Right ventricle myocardium inferior (tissue), 1 donor: ENCODE measurements at places on chromosomes 6 and 20. TPM values are rescaled to one million over a fixed set of nuclear protein-coding genes. Genes with fewer than 3 reads are reported as not detected.

Gene PBOV1
- total RNA-seq: not detected

Gene SPAG4
- 1.6 TPM for total RNA-seq

DNA sequence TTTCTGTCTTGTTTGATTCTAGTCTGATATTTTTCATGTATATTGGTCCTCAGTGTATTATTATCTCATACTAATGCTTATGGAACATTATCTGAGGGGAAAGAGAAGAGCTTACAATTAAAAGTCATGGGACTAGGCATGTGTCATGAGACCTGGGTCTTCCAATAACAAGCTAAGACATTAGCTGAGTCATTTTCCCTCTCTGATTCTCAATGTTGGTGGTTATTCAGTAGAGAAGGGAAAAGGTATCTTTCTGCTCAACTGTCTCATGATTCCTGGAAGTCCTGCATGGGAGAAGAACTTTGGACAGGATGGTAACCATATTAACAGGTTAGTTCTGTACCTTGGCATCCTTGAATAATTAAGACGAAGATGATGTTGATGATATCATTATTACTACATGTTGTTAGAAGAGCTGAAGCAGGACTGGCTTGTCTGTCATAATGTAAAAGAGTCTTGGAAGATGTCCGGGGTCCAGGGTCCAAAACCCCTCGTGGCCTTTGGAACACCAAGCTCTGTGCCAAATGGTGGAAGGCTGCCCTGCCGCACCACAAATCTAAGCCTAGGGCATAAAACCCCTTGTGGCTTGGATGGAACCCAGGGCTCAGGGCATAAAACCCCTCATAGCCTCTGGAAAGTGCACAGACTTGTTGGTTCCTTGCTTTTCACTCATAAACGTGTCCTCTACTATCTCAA is 19.1 kb downstream of the TRIM38 start:
- DNase-seq: no peak

- no peak for DNase-seq
Measured at GRCh38 chr6:53282234-53282633, 66.5 kb downstream of the ELOVL5 start.

Gene OR12D3
- total RNA-seq: not detected

DNA sequence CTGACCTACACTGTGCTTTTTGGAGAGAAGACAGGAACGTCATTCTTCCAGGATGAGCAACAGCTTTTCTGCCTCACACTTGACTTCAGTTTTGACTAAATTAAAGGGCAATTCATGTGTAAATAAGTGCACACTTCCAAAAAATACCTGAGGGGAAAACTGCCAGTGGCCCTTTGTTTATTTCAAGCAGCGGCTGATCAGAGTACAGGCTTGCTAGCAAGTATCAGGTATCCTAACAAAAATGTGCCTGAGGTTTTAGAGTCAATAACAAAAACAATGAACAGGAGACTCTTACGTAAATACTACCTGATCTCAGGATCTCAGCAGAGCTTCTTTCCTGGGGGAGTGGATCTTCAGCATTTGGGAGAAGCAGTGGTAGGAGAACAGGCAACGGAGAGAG is 12.4 kb downstream of the LY86 start:
- no peak for DNase-seq

Gene PRKN
- total RNA-seq: 19.5 TPM

- no peak for DNase-seq
Measured at GRCh38 chr6:11535801-11536230, 1.7 kb upstream of the TMEM170B start.

Gene ANGPT4
- 0.05 TPM for total RNA-seq

GRCh38 chr6:36268478-36269275 is 1.2 kb upstream of the PNPLA1 start:
- no peak for DNase-seq

DNA sequence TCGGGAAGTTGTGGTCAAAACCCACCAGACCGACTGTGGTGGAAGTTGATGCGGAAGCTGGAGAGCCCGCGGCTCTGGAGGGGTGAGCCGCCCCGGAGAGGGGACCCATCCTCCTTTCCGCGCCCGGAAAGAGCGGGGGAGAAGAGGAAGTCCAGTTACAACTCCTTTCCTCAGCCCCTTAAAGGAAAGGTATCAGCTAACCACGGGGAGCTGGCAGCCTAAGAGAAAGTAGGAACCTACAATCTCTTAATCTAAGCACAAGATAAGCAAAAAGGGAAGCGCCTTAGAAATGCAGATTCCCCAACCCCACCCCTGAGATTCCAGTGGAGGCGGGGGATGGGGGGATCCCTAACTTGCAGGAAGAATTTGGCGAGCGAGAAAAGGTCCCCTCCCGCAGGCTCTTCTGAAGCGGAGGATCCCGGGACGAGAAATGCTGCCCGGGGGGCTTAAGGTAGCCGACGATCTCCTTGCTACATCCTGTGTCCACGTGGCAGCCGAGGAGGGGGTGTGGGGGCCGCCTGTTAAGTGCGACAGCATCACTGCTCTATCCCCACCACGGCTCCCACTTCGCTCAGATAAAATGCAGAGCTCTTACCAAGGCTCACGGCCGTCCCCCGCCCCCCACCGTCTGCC is 87.5 kb downstream of the ZFP64 start:
- DNase-seq: peak; percentile 56

- no peak for DNase-seq
Measured at GRCh38 chr20:32385541-32385940, 27.4 kb downstream of the ASXL1 start.

Gene SLC22A1
- 0.51 TPM for total RNA-seq

DNA sequence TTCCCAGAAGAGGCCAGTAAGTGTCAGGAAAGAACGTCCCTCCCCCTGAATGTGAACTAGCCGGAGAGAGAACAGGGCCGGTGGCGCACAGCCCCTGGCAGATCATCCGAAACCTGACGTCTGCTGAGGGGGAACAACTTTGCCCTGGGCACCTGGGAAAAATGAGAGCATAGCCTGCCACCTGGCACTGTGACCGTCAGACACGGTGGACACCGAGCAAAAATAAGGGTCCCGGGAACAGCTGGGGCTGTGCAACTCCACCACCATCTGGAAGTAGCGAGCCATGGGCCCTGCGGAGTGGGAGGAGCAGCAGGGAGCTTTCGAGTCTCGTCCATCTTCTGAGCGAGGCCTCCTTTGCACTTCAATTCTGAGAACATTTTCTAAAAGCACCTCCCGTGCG is 110.8 kb downstream of the EDN3 start:
- DNase-seq: no peak

DNA sequence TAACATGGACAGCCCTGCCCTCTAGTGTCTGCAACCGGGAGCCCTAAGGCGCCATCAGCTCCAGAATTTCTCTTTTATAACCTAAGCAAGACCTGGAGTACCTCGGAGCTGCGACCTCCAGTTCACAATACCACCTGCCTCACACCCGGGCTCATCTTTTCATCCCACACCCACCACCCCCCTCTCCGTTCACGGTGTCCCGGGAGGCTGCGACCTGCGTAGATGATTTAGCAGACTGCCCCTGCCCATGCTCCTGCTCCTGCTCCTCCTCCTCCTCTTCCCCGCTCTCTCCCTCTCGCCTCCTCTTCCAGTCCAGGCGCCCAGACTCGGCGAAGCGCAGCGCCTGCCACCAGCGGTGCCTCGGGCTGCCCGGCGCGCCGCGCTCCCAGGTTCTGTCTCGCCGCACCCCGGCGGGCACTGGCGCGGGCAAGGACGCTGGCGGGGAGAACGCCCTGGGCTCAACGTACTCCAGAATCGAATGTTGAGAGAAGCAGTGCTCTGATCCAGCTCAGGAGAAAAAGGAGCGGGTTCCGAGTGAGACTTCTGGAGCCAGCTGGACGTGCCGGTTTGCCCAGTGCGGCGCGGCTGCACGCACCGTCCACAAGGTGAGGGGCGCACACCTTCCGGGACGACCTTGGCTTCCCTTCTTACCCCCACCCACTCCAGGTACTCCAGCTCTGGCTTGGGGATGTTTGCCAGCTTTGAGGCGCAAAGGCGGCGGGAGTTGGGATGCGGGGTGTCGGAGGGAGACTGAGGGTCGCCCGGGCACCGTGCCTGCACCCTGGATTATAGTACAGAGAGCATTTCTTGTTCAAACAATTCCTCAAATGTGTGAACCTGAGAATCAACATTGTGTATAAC is at the start of gene HTR1E:
Gene HTR1E, plus strand, starts transcription at position 310 of the 861 bp plus-strand sequence. CDS start 77,807 bp downstream, outside the sequence.
- peak; percentile 58 for DNase-seq

DNA sequence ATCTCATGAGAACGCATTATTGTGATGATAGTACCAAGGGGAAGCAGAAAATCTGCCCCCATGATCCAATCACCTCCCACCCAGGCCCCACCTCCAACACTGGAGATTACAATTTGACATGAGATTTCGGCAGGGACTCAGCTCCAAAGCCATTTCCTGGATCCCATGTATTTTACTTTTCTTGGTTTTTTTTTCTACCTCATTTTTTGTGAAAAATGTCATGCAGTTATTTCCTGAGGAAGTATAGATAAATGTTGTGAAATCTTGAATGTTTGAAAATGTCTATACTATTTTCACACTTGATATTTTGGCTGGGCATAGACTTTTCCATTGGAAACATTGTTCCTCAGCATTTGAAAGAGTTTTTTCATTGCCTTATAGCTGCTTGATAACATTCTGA is 9.1 kb upstream of the BRPF3 start:
- DNase-seq: no peak

Gene TTLL9
- total RNA-seq: not detected

Gene CPNE5
- 10.9 TPM for total RNA-seq

DNA sequence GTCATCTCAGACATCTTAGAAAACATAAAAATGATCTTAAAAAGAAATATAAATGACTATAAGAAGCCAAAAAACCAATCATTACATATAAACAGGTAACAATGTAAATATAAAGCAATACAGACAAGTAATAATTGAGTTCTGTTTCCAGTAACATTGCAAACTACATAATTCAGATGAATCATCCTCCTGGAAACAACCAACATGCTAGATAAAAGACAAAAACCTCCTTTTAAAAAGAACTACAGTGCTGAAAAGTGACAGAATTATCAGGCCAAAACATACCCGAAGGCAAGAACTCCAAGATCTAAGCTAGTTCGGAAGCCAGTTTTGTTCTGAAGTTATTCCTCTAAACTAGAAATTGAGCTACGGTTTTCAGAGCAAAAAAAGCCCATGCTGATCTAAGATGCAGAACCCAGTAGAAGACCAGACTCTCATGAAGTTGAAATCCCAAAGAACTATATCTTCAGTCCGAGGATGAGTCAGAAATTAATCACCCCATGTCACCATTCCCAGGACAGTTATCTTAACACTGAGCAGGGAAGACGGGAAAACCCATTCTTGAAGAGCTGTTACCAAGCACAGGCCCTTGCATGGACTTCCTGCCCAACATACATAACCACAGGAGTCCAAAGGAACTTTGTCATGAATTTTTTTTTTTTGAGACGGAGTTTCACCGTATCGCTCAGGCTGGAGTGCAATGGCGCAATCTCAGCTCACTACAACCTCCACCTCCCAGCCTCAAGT is 9.8 kb downstream of the PGM3 start:
- DNase-seq: no peak

DNA sequence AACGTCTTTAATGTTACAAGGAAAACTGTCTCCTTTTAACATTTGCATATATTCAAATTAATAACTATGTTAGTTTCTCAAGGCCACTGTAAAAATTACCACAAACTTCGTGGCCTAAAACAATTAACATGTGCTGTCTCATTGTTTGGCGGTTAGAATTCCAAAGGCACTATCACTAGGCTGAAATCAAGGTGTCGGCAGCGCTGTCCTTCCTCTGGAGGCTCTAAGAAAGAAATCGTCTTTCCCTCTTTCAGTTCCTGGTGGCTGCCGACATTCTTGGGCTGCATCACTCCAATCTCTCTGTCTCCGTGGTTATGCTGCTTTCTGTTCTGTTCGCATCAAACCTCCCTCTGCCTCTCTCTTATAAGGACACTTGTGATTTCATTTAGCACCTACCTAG is 4.2 kb downstream of the TPD52L1 start:
- no peak for DNase-seq

Gene RFX6
- not detected for total RNA-seq

- DNase-seq: no peak
Measured at GRCh38 chr6:119497988-119498727, 148.6 kb upstream of the MAN1A1 start.

GRCh38 chr20:24124951-24125650 is 136.5 kb upstream of the GGTLC1 start:
- DNase-seq: no peak

GRCh38 chr20:49276161-49276960 is 1.5 kb downstream of the ZNFX1 start:
- no peak for DNase-seq

GRCh38 chr6:134427721-134428120 is 109.8 kb upstream of the SGK1 start:
- no peak for DNase-seq

GRCh38 chr20:1669304-1669703 is 11.7 kb upstream of the SIRPG start:
- no peak for DNase-seq

DNA sequence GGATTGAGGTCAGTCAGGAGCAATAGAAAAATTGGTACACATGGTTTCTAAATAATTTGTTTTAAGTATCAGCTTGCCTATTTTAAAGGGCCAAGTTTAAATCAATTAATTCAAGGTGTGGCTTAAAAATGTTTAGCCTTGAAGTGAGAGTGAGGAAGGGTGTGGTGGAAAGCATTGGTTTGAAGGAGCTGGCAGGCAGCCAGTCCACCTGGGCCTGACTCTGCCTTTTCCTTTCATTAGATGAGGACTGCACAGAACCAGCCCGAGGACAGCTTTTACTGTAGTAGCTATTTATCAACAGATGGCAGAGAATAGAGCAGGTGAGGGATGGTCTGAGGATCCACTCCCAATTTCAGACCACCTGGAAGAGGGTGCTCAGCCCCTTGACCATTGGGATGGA is 42.4 kb downstream of the DHX35 start:
- no peak for DNase-seq

- no peak for DNase-seq
Measured at GRCh38 chr6:31476515-31477139, 21.3 kb upstream of the MICB start.

DNA sequence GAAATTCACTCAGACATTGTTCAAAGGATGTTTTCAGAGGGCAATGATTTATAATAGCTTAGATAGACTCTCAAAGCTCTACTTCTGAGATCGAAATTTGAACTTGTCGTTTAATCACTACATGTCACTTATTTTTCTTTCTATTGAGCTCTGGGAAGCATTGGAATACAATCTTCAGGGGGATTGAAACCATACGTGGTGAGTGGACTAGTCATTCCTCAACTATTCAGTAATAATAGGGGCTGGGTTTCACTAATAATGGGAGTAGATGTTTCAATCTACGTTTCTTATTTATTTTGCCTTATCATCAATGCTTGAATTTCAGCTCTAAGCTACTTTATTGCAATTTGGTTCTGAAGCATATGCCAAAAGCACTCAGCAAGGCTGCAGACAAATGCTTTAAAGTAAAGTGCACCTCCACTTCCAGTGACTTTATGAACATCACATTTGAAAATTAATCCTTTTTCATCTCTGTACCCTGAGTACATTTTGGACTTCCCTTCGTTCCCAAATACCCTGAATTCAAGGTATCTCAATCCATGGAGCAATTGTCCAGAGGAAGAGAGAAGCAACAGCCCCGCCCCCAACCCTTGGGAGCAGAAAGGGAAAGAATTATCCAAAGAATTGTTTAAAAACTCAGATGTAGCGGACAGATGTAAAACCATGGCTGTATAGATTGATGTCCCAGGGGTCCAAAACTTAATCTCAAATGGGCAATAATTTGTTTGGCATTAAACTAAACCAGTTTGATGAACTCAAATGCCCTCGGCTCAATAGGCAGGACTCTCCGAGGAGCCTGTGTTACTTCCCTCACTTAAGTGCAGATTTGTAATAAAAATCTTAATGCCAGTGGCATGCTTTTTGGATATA is 68.1 kb downstream of the HFE start:
- DNase-seq: peak; percentile 78

- DNase-seq: no peak
Measured at GRCh38 chr20:1979106-1979778, 14.6 kb downstream of the PDYN start.
